ENCODE measurements at places on chromosomes 4 and X.

DNA sequence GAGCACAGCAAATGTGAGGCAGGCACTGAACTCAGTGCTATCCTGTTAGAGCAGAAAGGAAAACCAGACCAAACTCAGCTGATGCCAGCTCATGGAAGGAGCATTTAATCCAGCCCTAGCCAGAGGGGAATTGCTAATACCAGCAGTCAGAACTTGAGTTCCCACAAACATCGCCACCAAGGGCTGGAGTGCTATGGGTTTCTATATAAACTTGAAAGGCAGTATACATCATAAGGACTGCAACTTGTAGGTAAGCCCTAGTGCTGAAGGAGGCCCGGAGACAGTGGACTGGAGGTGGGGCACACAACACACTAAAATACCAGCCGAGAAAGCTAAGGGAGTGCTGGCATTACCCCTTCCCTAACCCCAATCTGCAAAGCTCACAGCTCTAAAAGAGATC, 440.2 kb downstream of the PRR32 start:
- DNase-seq = no peak

DNA sequence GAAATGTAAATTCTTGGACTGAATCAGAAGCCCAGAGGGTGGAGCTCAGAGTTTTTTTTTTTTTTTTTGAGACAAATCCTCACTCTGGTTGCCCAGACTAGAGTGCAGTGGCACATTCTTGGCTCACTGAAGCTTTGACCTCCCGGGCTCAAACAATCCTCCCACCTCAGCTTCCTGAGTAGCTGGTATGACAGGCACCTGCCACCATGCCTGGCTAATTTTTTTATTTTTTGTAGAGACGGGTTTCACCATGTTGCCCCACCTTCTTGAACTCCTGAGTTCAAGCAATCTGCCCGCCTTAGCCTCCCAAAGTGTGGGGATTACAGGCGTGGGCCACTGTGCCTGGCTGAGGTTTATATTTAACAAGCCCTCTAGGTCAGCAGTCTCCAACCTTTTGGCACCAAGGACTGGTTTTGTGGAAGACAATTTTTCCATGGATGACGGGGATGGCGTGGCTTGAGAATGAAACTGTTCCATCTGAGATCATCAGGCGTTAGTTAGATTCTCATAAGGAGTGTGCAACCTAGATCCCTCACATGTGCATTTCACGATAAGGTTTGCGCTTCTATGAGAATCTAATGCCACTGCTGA, 76.7 kb downstream of the FHIP1A start:
- DNase-seq = no peak

- no peak for DNase-seq
Measured at GRCh38 chr4:180805101-180805500, 1438.1 kb upstream of the TENM3 start.

DNA sequence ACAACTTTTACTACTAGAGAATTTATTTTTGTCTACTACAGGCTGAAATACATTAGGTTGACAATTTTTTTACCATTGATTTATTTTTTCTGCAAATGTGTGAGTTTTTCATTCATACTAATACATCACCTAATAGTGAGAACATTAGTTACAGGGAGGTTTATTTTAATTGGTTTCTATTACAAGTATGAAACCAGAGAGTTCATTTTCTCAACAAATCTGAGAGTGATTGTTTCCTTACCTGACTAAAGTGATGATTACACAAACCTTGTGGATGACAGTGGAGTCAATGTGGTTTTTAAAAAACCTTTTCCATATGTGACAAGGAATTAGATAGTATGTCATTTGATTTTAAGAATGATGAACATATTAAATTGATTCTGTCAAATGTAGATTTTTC, 227.4 kb downstream of the PALLD start:
- no peak for DNase-seq

DNA sequence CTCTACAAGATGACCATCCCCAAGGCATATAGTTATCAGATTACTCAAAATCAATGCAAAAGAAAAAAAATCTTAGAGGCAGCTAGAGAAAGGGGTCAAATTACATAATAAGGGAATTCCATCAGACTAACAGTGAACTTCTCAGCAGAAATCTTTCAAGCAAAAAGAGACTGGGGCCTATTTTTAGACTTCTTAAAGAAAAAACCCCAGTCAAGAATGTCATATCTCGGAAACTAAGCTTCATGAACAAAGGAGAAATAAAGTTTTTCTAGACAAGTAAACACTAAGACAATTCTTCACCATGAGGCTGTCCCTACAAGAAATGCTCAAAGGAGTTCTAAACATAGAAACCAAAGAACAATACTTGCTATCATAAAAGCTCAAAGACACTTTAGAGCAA, 51.7 kb downstream of the RAB28 start:
- DNase-seq = no peak

DNA sequence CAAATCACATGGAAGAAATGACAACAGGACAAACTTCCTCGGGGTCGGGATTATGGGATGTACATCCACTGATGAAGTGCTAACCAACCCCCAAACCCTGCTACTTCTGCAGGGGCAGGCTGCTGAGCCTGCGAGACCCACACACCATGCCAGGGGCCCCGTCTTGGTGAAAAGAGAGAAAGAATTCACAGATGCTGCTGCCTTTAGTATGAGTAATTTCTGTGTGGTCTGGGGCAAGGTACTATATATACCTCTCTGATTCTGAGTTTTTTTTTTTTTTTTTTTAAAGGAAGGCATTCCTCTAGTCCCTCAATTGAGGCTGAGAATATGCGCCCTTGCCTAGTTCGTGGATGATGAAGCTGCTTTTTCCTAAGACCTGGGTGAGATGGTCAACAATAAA, 24.8 kb downstream of the PDHA1 start:
- DNase-seq = no peak

DNA sequence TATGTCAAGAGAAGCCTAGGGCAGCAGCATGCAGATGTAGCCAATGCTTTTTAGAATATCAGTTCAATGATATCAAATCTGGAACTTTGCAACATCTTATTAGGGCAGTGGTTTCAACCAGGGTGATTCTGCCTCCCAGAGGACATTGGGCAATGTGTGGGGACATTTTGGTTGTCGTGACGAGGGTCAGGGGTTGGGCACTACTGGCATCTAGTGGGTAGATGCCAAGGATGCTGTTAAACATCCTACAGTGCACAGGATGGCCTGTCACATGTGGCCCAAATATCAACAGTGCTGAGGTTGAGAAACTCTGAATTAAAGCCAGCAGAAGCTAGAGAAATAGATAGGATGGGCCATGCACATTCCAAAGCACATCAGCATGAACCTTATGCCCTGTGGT, 152.3 kb downstream of the AMELX start:
- no peak for DNase-seq

GRCh38 chr4:48722509-48723446, 57.3 kb downstream of the FRYL start:
- no peak for DNase-seq

DNA sequence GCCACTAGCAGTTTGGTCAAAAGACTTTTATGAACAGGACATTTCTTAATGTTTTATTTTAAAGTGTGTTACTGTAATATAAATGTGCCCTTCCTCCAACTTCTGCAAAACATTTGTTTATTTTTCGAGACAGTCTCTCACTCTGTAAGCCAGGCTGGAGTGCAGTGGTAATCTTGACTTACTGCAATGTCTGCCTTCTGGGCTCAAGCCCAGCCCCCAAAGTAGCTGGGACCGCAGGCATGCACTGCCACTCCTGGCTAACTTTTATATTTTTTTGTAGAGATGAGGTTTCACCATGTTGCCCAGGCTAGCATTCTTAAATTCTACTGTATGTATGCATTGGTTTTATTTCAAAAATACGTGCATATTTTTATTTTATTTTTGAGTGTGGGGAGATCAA, 1201.9 kb downstream of the STIM2 start:
- DNase-seq = no peak

DNA sequence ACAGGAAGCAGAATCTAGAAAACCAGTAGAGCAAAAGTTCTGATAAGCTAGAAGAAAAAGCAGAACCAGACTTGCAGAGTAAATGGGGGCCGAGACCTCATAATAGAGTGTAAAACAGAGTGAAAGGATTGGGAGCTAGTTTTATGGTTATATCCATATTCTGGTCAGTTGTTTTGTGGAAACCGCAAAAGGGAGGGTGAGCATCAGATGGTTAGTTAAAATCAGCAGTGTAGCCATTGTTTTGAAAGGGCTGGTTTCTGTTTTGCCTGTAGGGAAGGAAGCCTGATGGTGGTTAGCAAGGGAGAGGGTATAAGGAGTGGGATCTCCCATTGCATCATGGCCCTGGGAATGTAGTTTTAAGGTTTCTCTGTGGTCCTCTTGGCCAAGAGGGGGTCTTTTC, 17.2 kb upstream of the CCNI start:
- DNase-seq = no peak

DNA sequence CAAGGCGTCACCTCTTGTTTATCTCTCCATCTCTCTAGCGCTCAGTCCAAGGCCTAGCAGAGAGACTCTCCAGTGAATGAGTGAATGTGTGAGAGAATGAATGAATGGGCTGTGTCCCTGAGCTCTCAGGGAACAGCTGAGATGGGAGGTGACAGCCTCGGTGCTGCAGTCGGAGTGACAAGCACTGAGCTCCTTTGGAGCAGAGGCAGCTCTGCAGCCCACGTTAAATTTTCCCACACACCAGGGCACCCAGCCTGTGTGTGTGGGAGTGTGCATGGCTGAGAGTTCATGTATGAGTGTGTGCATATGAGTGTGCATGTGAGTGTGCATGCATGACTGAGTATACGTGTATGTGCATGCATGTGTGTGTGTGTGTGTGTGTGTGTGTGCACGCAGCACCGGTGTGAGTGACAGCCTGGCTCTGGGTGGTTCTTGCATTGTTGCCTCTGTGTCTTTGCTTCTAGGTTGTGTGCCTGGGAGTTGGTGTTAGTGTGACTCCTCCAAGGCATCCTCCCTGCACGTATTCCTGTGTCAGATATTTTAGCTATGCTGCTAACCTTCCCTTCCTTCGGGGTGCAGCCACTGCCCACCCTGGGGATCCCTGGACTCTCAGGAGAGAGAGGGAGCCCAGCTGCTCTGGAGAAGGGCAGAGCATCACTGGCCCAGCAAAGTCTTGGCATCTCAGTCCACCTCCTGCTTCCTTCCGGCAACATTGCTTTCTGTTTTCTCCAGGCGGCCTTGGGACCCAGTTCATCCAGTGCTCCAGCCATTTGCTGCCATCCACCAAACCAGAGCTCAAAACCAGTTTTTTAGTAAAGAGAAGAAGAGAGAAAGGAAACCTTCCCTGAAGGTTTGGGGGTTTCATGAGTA, 98.6 kb downstream of the PPP2R2C start:
- no peak for DNase-seq

GRCh38 chrX:141185366-141185765, 8.4 kb upstream of the LDOC1 start:
- no peak for DNase-seq

GRCh38 chrX:39948582-39948981, 149.2 kb downstream of the BCOR start:
- DNase-seq = no peak

DNA sequence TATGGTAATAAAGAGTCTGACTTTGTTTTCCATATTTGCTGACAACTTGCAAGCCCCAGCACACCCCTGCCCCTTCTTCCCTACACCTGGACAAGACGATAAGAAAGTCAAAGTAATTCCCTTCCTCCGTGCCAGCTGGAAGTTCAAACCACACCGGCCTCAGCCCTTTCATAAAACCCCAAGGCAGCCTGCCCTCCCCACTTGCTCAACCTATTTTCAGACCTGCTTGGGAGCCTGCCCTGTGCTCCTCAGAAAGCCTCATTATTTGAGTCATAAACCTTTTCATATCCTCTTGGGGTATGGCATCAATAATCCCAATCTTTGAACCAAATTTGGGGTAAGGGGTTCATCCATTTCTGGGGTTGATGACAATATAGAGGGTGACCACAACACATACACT, 29.5 kb downstream of the NIPAL1 start:
- no peak for DNase-seq

DNA sequence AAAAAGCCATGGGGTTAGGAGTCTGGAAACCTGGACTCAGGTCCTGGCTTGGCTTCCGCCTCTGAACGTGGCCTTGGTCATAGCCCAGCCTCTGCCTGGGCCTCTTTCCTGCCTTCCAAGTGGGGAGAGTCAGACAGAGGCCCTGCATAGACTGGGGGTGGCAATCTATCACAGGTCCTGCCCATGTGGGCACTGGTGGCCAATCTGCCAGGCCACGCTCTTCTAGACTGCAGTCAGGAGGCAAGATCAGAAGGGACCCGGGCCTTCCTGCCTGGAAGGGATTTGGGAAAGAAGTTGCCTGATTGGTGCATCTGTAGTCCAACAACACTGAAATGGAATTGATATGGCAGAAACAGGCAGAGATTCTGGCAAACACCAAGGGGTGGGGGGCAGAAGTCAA, 46.1 kb downstream of the CNGA2 start:
- DNase-seq = no peak

GRCh38 chr4:77040854-77041725, 34.7 kb downstream of the CCNI start:
- DNase-seq = no peak

- DNase-seq = no peak
Measured at GRCh38 chr4:17309567-17310268, 202.2 kb downstream of the QDPR start.

DNA sequence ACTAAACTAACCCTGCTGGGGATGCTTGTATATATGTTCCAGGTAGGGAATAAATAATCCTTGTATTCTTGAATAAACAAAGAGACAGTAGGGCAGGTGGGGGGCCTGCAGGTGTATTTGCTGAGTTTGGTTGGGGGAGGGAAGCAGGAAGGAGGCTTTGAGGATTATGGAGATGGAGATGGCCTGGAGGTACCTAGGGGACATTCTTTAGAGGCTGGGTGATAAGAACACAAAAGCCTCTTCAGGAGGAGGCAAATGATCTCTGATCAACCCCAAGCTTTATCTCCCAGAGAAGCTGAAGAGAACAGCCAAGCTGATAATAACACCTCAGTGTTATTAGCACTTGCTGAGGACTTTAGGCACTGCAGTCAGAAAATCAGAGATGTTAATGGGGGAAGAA, 187.7 kb downstream of the MGST2 start:
- DNase-seq = no peak

GRCh38 chr4:147173797-147174432, 228.3 kb upstream of the TTC29 start:
- no peak for DNase-seq

- DNase-seq = peak; percentile 29
Measured at GRCh38 chr4:110195561-110196205, 2.7 kb downstream of the ELOVL6 start.

DNA sequence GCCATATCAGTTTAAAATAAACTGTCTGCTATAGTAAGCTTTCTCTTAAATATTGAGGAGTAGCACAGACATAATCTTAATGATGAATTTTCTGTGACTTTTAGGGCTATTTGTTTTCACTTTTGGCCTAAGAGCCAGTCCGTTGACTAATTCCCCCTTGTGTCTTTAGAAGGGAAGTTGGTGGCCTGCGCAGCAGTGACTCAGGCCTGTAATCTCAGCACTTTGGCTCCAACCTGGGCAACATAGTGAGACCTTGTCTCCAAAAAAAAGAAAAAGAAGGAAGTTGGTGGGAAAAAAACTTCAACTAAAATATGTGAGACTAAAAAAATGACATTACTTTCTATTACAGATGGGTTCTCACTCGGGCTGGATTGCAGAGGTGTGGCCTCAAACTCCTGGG, 3.4 kb downstream of the NCAPG start:
- DNase-seq = no peak

GRCh38 chr4:40630335-40631021, 814 bp upstream of the RBM47 start:
- DNase-seq = peak; percentile 37

Data from HuH-7.5 (cell line).